Epithelial cell of umbilical artery (primary cell): ENCODE measurements at places on chromosomes 11 and 22. TPM values are rescaled to one million over a fixed set of nuclear protein-coding genes. Genes with fewer than 3 reads are reported as not detected.

EXPH5 gene
- total RNA-seq = under 0.01 and 0.32 TPM in 2 replicates

FADS2 gene
- total RNA-seq = 173 and 214 TPM in 2 replicates

CARNS1 gene
- total RNA-seq = 0.15 and 0.32 TPM in 2 replicates

KCNJ5 gene
- total RNA-seq = 0.30 TPM in 1 of 2 replicates, not detected in the other

PYGM gene
- under 0.01 and 0.46 TPM in 2 replicates for total RNA-seq

NTM gene
- total RNA-seq = 2.6 TPM in 2 replicates

SYTL2 gene
- 3.6 and 11.1 TPM in 2 replicates for total RNA-seq

ME3 gene
- total RNA-seq = 51.3 and 87.7 TPM in 2 replicates

OR6T1 gene
- total RNA-seq = not detected in 2 replicates

LDHA gene
- 614 and 722 TPM in 2 replicates for total RNA-seq

KRTAP5-9 gene
- total RNA-seq = not detected in 2 replicates

OR9Q1 gene
- not detected in 2 replicates for total RNA-seq

PHF21B gene
- total RNA-seq = 0.32 TPM in 1 of 2 replicates, not detected in the other

EHBP1L1 gene
- total RNA-seq = 31.2 and 39.0 TPM in 2 replicates

MYOD1 gene
- not detected in 2 replicates for total RNA-seq
